Neural progenitor cell (in vitro differentiated cells): ENCODE measurements at places on chromosomes 11 and 22. TPM values are rescaled to one million over a fixed set of nuclear protein-coding genes. Genes with fewer than 3 reads are reported as not detected.
A peak's percentile ranks its signal among the peaks of the same experiment; 100 is the strongest.

DNA sequence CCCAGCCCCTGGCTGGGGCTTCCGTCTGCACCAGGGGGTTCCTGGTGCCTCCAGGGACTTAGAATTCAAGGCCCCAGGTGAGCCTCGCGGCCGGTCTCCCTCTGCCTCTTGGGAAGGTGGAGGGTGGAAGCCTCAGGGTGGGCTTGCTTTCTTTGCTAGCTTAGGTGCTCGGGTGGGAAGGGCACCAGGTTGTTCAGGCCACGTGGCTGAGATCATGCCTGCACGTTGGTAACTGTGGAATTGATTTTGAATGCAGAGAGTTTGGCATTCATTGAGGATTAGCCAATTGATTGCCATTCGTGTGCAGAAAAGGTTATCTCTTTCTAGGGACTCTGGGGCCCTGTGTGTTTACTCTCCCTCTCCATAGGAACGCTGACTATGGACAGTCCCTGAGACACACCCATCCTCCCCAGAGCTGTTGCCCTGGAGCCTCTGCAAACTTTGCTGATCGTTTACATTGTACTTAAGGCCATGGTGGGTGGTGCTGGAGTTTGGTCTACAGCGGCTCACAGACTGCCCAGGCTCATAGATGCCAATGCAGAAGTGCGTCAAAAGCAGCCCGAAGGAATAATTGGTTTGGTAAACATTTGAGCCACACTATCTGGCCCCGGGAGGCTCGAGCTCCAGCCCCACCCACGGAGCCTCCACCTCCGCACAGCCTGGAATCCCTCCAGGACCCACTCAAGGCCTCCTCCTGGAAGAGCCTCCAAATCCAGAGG is 1457.7 kb downstream of the BRD1 start:
- H3K4me3 ChIP-seq: no peak overlapping the region
- H3K27me3 ChIP-seq: peaks cover 15% of the 10 kb centered on the region
- H3K4me1 ChIP-seq: peaks cover 14% of the 10 kb centered on the region
- no peaks in the 10 kb centered on the region for H3K36me3 ChIP-seq

- H3K27ac ChIP-seq: no peak overlapping the region
- DNase-seq: no peak
- no peak overlapping the region for H3K4me3 ChIP-seq
- no peaks in the 10 kb centered on the region for H3K27me3 ChIP-seq
Measured at GRCh38 chr11:114617157-114618124, 21.9 kb upstream of the NXPE4 start.

DNA sequence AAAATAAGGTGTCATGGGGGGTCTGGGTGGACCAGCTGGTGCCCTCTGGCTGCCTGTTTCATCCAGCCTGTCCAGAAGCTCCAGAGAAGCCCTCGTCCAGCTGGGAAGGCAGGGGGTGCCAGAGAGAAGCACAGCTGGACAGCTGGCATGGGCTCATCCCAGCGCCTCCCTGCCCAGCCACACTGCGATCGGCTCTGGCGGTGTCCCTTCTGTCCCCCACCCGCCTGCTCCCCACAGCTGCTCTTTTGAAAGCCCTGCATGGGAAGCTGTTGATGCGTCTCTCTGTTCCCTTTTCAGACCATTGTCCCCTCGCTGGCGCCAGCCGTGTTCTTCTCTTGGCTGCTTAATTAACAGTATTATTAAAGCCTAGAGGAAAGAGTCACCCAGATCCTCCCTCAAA is 86.5 kb downstream of the MN1 start:
- H3K4me3 ChIP-seq: no peak overlapping the region
- no peaks in the 10 kb centered on the region for H3K36me3 ChIP-seq
- H3K4me1 ChIP-seq: peaks cover 31% of the 10 kb centered on the region
- peak; percentile 80 for DNase-seq
- H3K27me3 ChIP-seq: no peaks in the 10 kb centered on the region

DNA sequence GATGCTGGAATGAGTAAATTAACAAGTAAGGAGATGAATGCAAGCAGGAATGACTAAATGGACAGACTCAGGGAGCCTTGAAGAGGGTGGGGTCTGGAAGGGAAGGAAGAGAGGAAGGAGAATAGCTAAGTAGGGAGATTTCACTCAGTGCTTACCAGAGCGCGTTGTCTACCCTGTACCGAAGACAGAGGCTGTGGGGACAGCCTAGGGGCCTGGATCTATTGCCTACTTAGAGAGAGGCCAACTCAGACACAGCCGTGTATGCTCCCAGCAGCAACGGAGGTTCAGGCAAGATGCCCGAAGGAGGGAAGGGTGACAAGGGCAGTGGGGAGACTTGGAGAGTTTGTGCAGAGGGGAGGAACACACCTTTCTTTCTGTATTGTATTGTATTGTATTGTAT is at the start of gene FOLR2:
TSS of gene FOLR2 (plus strand) at position 157 of the 400 bp plus-strand sequence. CDS start 1,791 bp downstream, outside the sequence.
- no peak within 1 kb of the TSS for H3K4me3 ChIP-seq
- DNase-seq: no peak
- H3K27ac ChIP-seq: no peak within 1 kb of the TSS
- H3K36me3 ChIP-seq: no peaks in the 10 kb centered on the region

SYCE3 gene
- total RNA-seq: 2.8 TPM in 1 of 2 replicates, not detected in the other

CCDC86 gene
- 3.3 and 9.5 TPM in 2 replicates for total RNA-seq

DNA sequence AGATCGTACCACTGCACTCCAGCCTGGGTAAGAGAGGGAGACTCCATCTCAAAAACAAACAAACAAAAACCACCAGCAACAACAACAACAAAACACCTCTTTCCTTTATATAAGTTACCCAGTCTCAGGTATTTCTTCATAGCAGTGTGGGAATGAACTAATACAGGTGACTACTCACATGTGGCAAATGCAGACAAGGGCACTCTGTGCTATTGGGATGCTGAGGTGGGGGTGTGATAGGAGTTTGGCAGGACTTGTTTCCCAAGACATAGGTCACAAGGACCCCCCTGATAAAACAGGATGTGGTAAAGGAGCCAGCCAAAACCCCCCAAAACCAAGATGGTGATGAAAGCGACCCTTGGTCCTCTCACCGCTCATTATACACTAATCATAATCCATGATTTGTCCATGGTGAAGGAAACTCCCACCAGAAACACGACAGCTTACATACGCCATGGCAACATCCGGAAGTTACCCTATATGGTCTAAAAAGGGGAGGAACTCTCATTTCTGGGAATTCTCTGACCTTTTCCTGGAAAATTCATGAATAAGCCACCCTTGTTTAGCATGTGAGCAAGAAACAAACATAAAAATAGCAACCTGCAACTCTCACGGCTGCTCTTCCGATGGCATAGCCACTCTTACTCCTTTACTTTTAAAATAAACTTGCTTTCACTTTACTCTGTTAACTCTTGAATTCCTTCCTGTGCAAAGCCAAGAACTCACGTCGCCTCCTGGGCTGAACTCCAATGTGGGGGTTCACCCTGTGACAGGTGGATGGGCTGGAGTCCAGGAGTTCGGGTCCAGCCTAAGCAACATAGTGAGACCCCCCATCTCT is 18.8 kb upstream of the INCENP start:
- H3K4me1 ChIP-seq: no peaks in the 10 kb centered on the region
- no peak overlapping the region for H3K27ac ChIP-seq
- H3K27me3 ChIP-seq: no peaks in the 10 kb centered on the region
- H3K36me3 ChIP-seq: no peaks in the 10 kb centered on the region
- no peak for DNase-seq
- no peak overlapping the region for H3K4me3 ChIP-seq

DNA sequence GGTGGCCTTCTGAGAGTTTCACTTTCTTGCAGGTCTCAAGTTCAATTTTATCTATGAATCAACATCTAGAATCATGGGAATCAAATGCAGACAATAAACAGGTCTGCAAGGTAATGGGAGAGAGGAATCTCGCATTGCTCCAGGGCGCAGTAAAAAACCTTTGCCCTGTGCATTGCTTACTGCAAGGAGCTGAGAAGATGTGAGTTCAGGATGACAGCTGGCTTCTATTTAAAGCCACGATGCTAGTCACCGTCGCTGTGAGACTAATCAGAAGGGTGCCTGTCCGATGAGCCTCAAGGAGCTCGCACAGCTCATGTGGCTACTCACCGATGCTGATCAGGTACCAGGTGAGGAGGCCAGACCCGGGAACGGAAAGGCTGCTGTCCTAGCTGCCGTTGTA is 30.2 kb upstream of the APOA1 start:
- no peak for DNase-seq
- H3K27ac ChIP-seq: no peak overlapping the region
- H3K4me1 ChIP-seq: no peaks in the 10 kb centered on the region
- H3K36me3 ChIP-seq: no peaks in the 10 kb centered on the region
- H3K27me3 ChIP-seq: no peaks in the 10 kb centered on the region

MFRP gene
- total RNA-seq: not detected in 2 replicates

MUC5B gene
- total RNA-seq: 0.03 TPM in 1 of 2 replicates, not detected in the other

DNA sequence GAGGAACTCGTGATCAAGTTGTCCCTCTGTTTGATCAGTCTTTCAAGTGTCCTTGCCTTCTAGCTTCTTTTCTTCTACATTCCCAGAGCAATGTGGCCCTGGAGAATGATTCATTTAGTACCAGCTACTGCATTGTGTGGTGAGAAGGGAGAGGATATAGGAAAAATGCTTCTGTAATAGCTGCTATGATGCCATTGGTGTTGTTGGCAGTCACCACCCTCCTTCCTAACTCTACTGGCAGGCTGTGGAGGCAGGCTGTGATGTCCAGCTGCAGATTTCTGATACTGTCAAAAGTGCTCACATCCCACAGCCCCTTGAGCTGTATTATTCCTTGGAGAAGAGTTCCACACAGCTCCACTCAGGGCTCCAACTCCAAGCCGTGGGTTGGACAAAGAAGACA is 52.8 kb downstream of the ENDOD1 start:
- peaks cover 87% of the 10 kb centered on the region for H3K27me3 ChIP-seq
- H3K27ac ChIP-seq: no peak overlapping the region
- H3K4me3 ChIP-seq: no peak overlapping the region
- H3K36me3 ChIP-seq: no peaks in the 10 kb centered on the region
- H3K4me1 ChIP-seq: no peaks in the 10 kb centered on the region
- DNase-seq: no peak
